T1000 (cell line): ENCODE measurements at places on chromosomes 3 and 15.
A peak's percentile ranks its signal among the peaks of the same experiment; 100 is the strongest.

GRCh38 chr3:125175295-125176078, 37.1 kb downstream of the SLC12A8 start:
- no peak for DNase-seq

DNA sequence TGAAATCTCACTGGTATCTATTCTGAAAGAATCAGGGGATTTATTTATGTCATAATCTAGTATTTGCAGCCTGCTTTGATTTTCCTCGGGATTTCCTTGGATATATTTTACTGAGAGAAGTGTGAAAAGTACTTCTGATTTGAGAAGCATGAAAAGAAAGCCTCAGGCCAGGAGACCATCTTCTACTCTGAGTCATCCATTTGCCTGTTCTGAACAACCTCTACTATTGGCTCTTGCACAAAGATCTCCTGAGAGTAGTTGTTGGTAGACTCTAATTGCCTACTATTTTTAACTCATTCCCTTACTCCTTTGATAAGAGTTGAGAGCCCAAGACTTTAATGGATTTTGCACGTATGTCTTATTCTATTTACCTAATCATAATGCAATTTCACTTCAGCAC, 318.9 kb downstream of the BCHE start:
- no peak for DNase-seq

GRCh38 chr3:34070831-34071585, 272.6 kb downstream of the PDCD6IP start:
- no peak for DNase-seq

DNA sequence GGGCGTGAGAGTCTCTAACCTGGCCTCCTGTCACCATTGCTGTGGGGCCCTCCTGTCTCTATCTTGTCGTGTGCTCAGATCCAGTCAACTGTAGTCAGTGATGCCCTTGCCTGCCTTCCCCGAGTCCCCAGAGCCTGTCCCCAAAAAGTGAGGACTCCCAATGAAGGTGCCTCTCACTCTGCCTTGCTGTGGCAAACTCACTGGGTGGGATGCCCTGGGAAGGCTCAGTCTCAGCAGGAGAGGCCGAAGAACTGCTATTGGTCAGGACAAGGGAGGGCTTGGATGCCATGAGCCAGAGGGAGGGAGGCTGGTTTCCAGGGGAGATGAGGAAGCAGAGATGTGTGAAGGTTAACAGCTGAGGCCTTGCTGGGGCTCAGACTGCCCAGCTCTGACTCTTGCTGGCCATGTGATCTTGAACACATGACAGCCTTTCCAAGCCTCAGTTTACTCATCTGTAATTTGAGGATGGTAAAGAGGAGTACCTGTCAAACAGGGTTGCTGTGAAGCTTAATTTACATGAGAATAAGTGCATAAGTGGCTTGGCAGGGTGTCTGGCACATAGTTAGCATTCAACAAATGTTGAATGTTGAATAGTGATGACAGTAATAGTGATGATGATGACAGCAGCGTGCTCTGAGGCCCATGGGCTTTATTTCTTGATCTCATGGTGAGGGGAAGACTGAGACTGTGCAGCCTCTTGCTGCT, 8.2 kb downstream of the KY start:
- no peak for DNase-seq

GRCh38 chr3:12224181-12225147, 64.4 kb upstream of the PPARG start:
- no peak for DNase-seq

- DNase-seq, result no peak
Measured at GRCh38 chr3:119314821-119315220, 20.6 kb downstream of the ARHGAP31 start.

- no peak for DNase-seq
Measured at GRCh38 chr3:112123548-112123947, 9.5 kb downstream of the GCSAM start.

GRCh38 chr15:75368689-75369239, 357 bp upstream of the MAN2C1 start:
- no peak for DNase-seq

GRCh38 chr15:69510556-69510955, 57.9 kb downstream of the RPLP1 start:
- DNase-seq, result no peak

DNA sequence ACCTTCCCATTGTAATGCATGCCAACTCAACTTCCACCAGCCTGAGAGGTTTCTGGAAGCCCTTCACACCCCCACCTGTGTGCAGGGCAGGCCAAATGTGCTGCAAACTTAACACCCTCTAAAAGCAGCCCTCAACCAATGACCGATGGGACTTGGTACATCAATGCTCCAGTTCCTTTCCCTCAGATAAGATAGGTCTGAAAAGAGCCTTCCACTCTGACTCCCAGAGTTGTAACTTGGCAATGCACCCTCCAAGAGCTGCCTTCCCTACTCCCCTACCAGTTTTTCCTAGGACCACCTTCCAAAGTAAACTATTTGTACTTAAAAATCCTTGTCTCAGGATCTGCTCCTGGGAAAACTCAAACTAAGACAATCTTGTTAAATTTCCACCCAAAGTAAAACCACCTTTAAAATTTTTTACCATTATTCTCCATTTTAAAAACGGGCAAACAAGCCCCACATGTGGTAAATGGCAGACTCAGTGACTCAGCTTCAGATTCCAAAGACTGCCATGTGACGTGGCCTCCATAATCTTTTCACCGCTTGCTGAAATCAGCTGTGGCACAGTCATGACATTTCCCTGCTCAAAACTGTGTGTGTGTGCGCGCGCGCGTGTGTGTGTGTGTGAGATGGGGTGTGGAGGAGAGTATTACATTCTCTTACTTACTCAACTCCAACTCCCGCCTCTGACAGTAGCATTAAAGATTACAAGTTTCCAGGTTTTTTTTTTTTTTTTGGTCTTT, 17.2 kb downstream of the RASGRP1 start:
- no peak for DNase-seq

DNA sequence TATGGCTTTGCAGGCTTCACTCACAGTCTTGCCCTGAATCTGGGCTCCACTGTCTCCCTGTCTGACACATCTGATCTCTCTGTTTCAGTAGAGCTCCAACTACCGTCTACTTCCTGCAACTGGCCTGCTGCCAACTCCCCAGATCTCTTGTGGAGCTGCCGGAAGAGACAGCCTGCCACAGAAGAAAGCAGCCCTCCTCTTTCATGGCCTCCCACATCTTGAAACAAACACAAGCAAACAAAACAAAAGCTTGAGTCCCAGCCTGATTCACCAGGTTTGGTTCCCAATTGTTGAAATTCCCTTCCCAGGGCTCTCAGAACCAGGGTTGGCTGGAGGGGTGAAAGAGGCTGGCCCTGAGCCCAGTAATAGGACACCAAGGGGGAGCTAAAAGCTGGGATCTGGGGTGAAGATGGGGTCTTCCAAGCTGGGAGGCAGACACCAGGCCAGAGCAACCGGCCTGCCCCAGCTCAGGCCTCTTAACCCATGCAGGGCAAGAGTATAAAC, 55.3 kb upstream of the CA12 start:
- DNase-seq, result peak; percentile 27

DNA sequence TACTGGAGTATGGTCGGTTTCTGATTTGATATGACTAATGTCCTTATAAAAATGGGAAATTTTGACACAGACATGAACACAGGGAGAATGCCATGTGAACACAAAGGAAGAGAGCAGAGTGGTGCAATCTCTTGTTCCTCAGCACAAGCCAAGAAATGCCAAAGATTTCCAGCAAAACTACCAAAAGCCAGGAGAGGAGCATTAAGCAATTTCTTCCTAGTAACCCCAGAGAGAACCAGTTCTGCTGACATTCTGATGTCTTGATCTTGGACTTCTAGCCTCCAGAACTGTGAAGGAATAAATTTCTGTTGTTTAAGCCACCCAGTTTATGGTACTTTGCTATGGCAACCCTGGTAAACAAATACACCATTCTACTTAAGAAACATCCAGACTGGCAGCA, 227.8 kb upstream of the MRPL3 start:
- DNase-seq, result no peak

- DNase-seq, result no peak
Measured at GRCh38 chr3:47895241-47895640, 92.3 kb downstream of the DHX30 start.

DNA sequence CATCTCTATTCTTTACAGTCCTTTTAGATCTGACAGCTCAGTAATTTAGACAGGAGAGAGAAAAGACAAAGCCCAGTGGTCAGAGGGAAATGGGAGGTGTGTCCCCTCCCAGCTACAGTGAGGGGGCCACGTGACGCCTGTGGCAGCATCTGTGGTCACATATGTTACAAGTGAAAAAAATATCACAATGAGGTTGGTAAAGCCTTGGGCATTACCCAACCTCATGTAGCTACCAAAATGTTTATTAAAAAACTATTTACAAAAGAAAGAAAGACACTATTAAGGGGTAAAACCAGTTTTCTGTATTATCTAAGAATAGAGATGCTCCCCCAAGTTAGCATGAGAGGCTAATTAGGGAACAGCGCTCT, 42.9 kb upstream of the PLCL2 start:
- no peak for DNase-seq

DNA sequence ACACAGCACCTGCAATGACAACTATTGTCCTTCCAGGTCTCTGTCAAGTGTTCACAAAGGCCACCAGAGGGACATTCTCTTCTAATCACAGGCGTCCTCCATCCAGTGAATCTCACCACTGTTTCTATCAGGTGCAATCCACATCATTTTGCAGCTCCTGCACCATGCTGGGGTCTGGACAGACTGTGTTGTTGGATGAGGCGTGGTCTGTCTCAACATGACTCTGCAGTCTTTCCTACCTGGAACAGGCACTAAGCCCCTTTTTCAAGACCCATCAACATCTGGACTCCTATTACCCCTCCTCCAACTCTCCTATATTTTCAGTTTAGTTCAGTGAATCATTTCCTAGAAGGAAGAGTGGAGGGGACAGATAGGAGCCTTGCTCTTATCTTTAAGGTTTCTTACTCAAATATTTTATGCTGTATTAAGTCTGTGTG, 31.5 kb upstream of the VEPH1 start:
- no peak for DNase-seq

GRCh38 chr15:69307939-69308338, 9.2 kb downstream of the PAQR5 start:
- no peak for DNase-seq

DNA sequence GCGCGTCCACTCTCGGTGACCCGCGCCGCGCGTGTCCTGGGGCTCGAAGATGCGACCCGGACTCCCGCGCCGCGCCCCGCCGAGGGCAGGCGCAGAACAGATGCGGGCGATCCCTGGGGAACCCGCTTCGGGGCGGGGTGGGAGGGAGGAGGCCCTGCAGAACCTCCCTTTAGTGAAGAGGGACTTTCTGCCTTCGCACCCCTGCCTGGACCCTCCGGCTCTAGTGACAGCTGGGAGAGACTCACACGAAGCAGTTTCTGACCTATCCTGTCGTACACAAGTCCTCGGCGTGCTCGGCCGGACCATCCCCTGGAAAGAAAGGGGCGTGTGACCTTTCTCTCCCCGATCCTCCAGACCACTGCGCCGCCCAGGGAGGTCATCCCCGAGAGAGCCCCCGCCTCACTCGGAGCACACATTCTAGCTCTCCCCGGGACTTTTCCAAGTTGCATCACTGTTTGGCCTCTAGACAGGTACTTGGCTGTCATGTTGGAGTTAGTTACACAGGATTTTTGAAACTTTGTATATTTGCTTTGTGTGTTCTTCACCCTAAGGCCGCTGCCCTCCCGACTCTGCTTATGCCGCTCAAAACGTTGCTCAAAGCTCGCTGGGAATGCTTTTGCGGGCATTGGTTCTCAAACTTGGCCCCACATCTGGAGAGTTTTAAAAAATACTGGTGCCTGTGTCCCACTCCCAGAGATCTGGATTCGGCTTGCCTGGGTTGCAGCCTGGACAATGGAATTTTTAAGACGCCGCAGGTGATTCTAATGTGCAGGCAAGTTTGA, 582 bp downstream of the CGNL1 start:
- no peak for DNase-seq

- DNase-seq, result no peak
Measured at GRCh38 chr3:46471371-46471914, 6.7 kb upstream of the LTF start.

DNA sequence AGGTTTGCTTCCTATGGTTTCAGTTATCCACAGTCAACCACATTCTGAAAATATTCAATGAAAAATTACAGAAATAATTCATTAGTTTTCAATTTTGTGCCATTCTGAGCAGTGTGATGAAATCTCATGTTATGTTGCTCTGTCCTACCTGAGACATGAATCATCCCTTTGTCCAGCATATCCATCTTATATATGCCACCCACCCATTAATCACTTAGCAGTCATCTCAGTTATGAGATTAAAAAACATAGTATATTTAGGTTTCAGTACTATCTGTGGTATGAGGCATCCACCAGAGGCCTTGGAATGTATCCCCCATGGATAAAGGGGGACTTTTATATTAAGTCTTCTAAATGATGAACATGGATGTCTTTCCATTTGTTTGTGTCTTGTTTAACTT, 64.7 kb upstream of the PROK2 start:
- no peak for DNase-seq

DNA sequence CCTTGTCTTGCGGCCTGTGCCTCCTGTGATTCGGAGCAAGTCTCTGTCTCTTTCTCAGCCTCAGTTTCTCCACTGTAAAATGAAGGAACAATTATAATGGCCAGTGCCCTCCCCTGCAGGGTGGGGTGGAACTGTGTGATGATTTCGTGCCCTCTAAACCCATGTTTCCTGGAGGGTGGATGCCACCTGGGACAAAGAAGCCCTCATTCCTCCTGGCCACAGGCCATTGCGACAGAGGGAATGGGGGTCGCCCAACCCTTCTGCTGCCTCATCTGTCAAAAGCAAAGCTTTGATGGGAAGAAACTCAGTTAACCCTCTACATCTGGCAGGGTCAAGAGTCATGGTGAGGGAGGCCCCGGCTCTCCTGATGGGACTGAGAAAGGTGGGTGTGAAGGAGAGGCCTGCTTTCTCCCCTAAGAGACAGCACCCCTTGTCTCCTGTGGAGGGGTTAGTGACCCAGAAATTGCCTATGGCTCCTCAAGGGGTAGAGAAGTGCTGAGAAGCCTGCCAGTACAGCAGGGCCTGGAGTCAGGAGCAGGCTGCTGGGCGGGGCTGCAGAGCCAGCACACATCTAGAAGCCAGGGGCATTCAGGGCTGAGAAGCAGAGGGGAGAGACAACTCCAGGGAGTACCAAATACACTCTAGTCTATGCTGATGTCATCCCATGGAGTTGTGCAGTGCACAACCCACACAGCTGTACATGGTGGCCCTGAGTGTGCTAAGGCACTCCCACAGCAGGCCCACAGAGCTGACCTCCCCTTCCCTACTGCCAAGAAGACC, 61.0 kb downstream of the PLXNA1 start:
- no peak for DNase-seq

- no peak for DNase-seq
Measured at GRCh38 chr3:172033396-172033795, 6.0 kb upstream of the FNDC3B start.
